Pons (tissue), 1 donor: ENCODE measurements at places on chromosomes 4 and X.

DNA sequence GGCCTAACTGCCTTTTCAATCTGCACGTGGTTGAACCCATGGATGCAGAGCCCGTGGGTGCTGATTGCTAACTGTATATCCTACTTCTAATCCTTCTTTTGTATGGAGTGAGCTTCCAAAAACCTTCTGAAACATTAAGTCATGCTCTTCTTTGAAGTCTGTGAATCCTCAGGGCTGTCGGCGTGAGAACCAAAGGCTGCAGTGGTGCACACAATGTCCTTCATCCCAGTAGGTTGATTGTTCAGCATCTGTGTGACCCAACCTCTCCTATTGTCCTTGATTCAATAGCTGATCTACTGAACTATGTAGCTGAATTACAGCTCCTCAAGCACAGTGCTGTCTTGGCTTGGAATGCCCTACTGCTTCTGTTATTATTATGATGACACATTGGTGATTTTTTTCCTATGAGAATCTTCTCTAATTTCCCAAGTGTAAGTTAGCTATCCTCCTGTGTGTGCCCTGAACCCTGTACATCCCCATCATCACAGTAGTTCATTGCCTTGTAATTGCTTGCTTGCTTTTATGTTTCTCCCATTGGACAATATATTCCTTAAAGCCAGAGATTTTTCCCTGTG lies 294.6 kb downstream of the TRIML1 start:
- DNase-seq: no peak

DNA sequence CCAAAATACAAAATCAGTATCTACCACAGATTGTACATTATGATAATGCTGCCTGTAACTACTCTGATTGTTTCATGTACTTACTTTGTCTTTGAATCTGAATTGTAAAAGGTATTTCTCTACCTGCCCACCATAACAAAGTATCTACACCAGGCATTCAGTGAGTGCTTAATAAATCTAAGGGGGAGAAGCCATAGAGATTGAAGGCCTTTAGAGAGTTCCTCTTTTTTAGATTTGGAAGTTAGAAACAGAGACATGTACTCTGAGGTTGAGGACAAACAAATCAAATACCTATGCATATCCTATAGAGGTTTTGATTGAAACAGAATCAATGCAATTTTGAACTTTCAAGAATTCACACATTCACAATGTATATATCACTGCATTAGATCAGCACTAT lies 42.7 kb downstream of the SAT1 start:
- no peak for DNase-seq

GRCh38 chr4:150510176-150510865 lies 71.6 kb upstream of the MAB21L2 start:
- DNase-seq: no peak

DNA sequence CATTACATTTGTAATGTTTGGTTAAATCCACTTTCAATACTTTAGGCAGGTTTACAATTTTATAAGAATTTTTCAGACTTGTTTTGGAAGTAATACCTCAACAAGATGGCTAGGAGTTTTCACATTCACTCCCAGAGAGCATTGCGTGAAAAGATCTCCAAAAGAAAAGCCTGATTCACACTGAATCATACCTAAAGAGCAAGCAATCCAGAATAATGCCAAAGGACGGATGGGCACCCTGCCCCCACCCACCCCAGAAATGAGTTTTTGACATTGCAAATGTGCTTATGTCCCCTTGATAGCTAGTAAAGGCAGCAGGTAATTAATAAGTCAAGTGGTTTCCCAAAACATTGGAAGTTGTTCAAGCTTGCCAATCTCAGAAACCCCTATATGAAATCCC lies 557.7 kb upstream of the TENM3 start:
- DNase-seq: no peak
